ENCODE measurements at places on chromosomes 7 and 10.

- peaks cover 9% of the 10 kb centered on the region for H3K4me1 ChIP-seq
- H3K36me3 ChIP-seq = no peaks in the 10 kb centered on the region
- H3K4me3 ChIP-seq = no peak overlapping the region
- no peak for ATAC-seq
- H3K27ac ChIP-seq = no peak overlapping the region
Measured at GRCh38 chr7:17063045-17063383, 181.2 kb upstream of the AGR3 start.

- H3K36me3 ChIP-seq = peaks cover 3% of the 10 kb centered on the region
- peak overlapping the region; percentile 93 for H3K27ac ChIP-seq
- H3K4me1 ChIP-seq = peaks cover 53% of the 10 kb centered on the region
- peak overlapping the region; percentile 73 for H3K4me3 ChIP-seq
Measured at GRCh38 chr10:73865459-73866442, 8.6 kb downstream of the CAMK2G start.

DNA sequence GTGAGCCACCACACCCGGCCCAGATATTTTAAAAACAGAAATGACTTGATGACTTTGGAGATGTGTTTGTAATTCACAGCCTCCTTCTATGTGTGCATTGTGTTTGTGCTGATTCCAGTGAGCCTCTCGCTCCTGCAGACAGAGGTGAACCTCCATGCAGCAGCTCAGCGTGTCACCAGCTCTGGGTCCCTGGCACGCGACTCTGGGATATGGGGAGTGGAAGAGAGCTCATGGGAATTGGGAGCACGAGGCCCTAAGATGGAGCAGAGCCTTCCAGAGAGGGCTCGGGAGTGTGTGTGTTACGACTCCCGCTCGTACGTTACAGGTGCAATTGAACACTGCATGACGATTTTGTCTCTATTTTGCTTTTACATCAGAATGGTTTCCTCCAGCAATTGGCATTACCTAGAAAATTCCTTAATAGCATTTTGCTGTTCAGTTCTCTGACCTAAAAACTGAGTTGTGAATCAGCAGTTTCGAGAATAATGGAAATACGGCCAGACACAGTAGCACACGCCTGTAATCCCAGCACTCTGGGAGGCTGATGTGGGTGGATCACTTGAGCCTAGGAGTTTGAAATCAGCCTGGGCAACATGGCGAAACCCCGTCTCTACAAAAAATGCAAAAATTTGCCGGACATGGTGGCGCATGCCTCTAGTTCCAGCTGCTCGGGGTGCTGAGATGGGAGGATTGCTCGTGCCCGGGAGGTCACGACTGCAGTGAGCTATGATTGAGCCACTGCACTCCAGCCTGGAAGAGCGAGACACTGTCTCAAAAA lies 204.6 kb downstream of the CUX1 start:
- no peak for ATAC-seq
- H3K4me1 ChIP-seq = no peaks in the 10 kb centered on the region
- no peaks in the 10 kb centered on the region for H3K27me3 ChIP-seq
- H3K36me3 ChIP-seq = peaks cover 9% of the 10 kb centered on the region

DNA sequence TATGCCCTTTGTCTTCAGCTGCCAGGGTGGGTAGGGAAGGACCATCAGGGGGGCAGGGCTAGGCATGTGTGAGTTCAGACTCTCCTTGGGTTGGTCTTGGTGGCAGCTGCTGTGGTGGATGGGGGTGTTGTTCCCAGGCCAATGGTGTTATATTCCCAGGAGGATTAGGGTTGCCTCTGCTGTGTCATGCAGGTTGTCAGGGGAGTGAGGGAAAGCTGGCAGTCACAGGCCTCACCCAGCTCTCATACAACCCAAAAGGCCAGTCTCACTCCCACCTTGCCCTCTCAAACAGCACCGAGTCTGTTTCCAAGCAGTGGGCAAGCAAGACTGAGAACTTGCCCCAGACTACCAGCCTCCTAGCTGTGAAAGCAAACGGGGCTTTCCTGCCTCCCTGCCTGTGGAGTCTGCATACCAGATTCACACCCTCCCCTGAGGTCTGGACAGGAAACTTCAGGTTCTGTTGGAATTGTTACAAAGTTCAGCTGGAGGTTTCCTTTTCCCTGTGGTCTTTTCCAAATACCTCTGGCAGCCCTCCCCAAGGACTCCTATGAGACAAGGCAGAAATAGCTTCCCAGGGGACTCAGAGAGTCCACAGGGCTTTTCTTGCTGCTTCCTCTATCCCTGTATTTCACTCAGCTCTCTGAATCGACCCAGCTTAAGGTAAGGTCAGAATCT lies 1.4 kb downstream of the HYAL4 start:
- H3K4me1 ChIP-seq = no peaks in the 10 kb centered on the region
- no peak overlapping the region for H3K27ac ChIP-seq

DNA sequence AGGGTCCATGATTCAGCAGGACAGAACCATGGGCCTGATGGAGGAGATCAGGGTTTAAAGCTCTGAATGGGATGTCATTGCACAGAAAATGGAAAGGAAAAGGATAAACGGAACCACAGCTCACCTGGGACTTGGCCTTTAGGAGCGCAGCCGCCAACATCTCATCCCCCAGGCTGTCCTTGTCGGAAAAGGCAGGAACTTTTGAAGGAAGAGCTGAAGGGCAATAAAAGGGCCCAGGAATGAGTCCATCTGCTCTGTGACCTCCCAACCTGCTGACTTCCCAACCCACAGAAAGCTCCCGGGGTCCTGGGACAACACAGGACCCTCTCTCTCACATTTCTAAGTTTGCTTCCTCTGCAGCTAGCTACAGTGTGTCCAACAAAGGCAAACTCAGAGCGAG lies 6.1 kb downstream of the ZNF3 start:
- peaks cover 79% of the 10 kb centered on the region for H3K36me3 ChIP-seq
- peaks cover 22% of the 10 kb centered on the region for H3K4me1 ChIP-seq
- H3K27ac ChIP-seq = no peak overlapping the region

GRCh38 chr7:35249537-35249907 lies 4.4 kb downstream of the TBX20 start:
- H3K27me3 ChIP-seq = peaks cover 60% of the 10 kb centered on the region
- ATAC-seq = no peak
- H3K27ac ChIP-seq = no peak overlapping the region
- H3K4me3 ChIP-seq = no peak overlapping the region
- no peaks in the 10 kb centered on the region for H3K36me3 ChIP-seq

DNA sequence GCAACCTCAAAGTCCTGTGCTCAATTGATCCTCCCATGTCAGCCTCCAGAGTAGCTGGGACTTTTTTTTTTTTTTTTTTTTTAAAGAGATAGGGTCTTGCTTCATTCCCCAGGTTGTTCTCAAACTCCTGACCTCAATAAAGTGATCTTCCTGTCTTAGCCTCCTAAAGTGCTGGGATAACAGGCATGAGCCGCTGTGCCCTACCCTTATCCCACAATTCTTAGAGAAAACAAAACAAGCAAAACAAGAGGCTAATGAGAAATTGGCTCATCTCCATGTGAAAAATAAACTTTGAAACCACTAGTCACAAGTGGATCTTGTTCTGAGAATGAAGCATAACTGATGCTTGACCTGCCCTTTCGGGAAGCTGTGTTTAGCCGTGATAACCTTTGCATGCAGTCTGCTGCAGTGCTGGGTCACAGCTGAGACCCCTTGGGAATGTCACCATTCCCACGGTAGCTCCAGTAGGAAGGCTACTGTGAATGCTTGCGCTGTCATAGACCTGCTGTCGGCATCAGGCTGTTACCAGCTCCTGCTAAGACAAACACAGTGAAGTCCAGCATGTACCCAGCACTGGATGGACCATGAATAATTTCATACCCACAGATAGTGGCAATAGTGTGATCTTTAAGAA lies 290.7 kb upstream of the KIAA1217 start:
- H3K27me3 ChIP-seq = no peaks in the 10 kb centered on the region
- H3K27ac ChIP-seq = no peak overlapping the region
- H3K36me3 ChIP-seq = no peaks in the 10 kb centered on the region
- ATAC-seq = no peak
- H3K4me1 ChIP-seq = no peaks in the 10 kb centered on the region

DNA sequence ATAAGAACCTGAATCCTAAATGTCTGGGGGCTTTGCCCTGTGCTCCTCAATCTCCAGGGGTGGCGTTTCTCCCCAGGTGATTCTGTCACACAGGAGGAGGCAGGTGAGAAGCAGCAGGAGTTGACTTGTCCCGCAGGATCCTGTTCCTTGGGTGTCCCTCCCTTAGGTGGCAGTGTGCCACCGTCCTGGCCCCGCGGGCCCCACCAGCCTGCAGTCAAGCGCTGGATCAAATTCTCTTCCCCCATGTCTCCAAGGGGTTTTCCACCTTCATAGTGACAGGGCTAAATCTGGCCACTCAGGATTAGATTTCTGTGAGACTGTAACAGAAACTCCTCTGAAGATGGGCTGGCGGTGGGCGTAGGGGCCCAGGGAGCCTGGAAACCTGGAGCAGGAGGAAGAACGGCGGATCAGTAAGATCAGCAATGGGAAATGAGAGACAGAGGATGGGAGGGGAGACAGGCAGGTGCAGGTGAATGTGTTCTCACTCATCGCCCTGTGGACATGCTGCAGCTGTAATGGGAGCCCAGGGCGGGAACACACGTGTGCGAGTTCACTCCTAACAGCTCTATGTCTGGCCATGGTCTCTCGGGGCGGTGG lies 329.2 kb upstream of the COBL start:
- H3K4me3 ChIP-seq = no peak overlapping the region
- H3K27me3 ChIP-seq = no peaks in the 10 kb centered on the region
- H3K4me1 ChIP-seq = no peaks in the 10 kb centered on the region
- no peak for ATAC-seq

- ATAC-seq = no peak
- H3K4me1 ChIP-seq = no peaks in the 10 kb centered on the region
- H3K27me3 ChIP-seq = no peaks in the 10 kb centered on the region
- no peak overlapping the region for H3K27ac ChIP-seq
- H3K36me3 ChIP-seq = peaks cover 69% of the 10 kb centered on the region
Measured at GRCh38 chr10:112810711-112811151, 139.3 kb upstream of the TCF7L2 start.

- H3K4me1 ChIP-seq = no peaks in the 10 kb centered on the region
- H3K36me3 ChIP-seq = no peaks in the 10 kb centered on the region
- no peak overlapping the region for H3K4me3 ChIP-seq
- H3K27me3 ChIP-seq = peaks cover 33% of the 10 kb centered on the region
Measured at GRCh38 chr7:27410812-27411544, 168.4 kb downstream of the EVX1 start.

DNA sequence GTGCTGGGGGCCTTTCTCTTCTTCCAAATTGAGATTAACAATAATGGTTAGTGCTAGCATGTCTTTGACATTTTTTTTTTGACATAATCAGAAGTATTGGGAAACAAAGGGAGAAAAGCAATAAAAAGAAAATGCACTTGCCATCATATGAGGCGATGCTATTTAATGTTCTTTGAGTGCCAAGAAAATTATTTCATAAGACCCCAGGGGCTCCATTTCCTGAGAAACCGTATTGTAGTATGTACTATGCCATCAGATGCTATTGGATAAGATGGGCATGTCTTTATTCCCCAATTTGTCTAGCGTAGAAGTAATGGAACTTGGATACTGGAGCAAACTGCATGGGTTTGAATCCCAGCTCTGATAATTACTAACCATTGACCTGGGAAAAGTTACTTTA lies 408.9 kb downstream of the ADRA2A start:
- no peaks in the 10 kb centered on the region for H3K4me1 ChIP-seq
- H3K27ac ChIP-seq = no peak overlapping the region
- no peak overlapping the region for H3K4me3 ChIP-seq
- no peaks in the 10 kb centered on the region for H3K36me3 ChIP-seq

- H3K36me3 ChIP-seq = no peaks in the 10 kb centered on the region
- peaks cover 23% of the 10 kb centered on the region for H3K27me3 ChIP-seq
- no peak for ATAC-seq
- no peaks in the 10 kb centered on the region for H3K4me1 ChIP-seq
- no peak overlapping the region for H3K27ac ChIP-seq
- no peak overlapping the region for H3K4me3 ChIP-seq
Measured at GRCh38 chr10:84607523-84607922, 279.1 kb downstream of the CCSER2 start.

DNA sequence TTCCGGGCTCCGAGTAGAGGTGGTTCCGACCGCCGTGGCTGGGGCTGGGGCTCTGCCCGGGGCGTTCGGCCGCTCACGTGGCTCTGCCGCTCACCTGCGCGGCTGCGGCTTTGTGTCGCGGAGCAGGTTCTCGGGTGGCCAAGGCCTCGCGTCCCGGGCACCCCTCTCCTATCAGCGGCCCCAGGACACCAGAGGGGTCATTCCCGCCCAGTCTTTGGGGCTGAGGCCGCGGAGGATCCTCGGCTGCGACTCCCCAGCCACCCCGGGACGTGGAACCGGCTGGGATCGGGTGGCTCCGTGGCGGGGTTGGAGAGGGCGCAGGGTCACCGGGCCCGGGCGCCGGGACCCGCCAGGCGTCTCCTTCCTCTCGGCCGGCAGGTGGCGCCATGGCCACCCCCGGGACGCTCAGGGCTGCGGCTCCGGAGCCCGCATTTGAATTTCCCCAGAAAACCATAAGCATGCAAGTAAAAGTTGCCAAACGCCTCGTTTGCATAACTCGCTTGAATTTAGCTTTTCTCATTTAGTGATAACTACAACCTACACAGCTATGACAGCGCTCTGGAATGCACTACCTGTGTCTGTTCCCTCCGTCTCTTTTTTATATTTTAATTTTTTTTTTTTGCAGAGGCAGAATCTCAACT lies 1.2 kb downstream of the COL26A1 start:
- H3K4me3 ChIP-seq = peak overlapping the region; percentile 36
- H3K4me1 ChIP-seq = peaks cover 19% of the 10 kb centered on the region

GRCh38 chr10:18097524-18097923 lies 42.7 kb upstream of the CACNB2 start:
- H3K36me3 ChIP-seq = no peaks in the 10 kb centered on the region
- no peaks in the 10 kb centered on the region for H3K4me1 ChIP-seq
- no peak overlapping the region for H3K4me3 ChIP-seq
- ATAC-seq = no peak
- H3K27ac ChIP-seq = no peak overlapping the region
- H3K27me3 ChIP-seq = no peaks in the 10 kb centered on the region

DNA sequence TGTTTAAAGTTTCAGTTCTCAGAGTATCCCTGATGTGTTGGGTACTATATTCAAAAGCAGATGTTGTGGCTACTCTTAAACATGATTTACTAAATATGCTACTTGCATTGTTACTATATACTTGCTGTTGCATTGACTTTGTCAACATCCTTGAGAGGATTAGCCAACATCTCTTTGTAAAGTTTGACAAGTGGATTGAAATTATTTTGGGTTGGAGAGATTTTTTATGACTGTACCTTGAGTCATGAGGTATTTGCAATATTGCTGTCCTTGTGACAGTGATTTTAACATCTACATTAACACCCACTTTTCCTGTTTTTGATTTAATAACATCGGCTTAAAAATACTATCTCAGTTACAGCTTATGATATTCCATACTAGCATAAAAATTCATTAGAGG lies 31.9 kb downstream of the MRC1 start:
- ATAC-seq = no peak
- H3K27me3 ChIP-seq = peaks cover 11% of the 10 kb centered on the region
- peaks cover 8% of the 10 kb centered on the region for H3K4me1 ChIP-seq

All from stimulated activated memory B cell treated with anti-CD40 and anti-IgM and Interleukin-4, amounts not matched to agents 10 μg/mL and 1 μg/mL and 100 μg/mL, for 72 hours (primary cell).